Activated CD8-positive, alpha-beta T cell treated with anti-CD3 and anti-CD28 coated beads for 36 hours (primary cell): ENCODE measurements at places on chromosomes 2 and 18. TPM values are rescaled to one million over a fixed set of nuclear protein-coding genes. Genes with fewer than 3 reads are reported as not detected.

- H3K27me3 ChIP-seq, result no peaks in the 10 kb centered on the region
- no peaks in the 10 kb centered on the region for H3K36me3 ChIP-seq
- H3K4me3 ChIP-seq, result no peak overlapping the region
- no peak for DNase-seq
- no peak overlapping the region for H3K27ac ChIP-seq
Measured at GRCh38 chr18:25518716-25519053, 166.7 kb upstream of the ZNF521 start.

DNA sequence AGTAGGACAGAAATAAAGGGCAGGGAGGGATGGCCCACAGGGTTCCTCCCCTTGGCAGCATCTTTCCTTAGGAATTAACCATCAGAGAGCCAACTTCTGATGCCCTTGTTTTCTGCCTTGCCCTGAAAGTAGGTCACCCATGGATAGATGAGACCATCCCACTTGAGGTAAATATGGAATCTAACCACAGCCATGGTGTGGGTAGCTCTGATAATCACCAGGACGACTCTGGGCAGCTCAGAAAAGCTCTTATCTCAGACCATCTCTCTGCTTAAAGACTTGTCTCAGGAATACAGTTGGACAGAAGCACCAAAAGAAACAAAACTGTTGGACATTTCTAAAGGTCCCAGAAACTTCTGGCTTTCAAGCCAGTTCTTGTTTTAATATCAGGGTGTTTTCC lies 101.4 kb upstream of the CELF4 start:
- no peak overlapping the region for H3K27ac ChIP-seq
- no peaks in the 10 kb centered on the region for H3K36me3 ChIP-seq
- H3K4me3 ChIP-seq, result no peak overlapping the region
- H3K27me3 ChIP-seq, result no peaks in the 10 kb centered on the region
- no peak for DNase-seq

DNA sequence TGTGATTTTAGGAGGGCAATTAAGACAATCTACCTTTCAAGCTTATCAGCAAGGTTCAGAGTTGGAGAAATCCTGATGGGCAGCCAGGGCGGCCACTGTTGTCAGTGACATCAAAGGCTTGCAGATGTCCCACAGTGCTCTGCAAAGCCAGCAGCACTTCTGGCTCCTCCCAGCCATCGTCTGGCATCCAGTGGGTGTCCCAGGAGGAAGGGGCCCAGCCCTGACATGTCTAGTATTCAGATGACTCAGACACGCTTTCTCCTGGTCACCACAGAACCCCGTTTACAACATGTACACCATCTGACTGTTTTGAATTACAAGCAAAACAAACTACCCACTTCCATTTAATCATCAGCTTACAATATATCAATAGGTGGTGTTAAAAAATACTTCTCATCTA lies 61.4 kb downstream of the CYRIA start:
- H3K36me3 ChIP-seq, result no peaks in the 10 kb centered on the region
- peaks cover 3% of the 10 kb centered on the region for H3K4me1 ChIP-seq
- no peak for DNase-seq
- H3K27ac ChIP-seq, result no peak overlapping the region
- no peak overlapping the region for H3K4me3 ChIP-seq

DNA sequence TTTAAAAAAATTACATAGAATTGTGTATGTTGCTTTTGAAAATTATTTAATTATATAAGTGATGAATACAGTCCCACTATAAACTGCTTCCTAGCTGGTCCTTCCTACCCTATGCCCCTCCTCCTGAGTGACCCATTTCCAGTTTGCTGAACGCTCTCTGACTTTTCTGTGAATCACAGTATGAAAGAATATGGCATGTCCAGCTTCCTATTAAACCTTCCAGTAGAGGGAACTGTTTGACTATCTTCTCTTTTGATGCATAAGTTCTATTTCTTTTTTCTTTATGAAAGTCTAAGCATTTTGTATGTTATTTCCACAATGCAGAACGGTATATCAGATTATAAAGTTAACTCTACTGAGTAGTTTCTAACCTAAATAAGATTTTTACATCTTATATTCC lies 41.3 kb downstream of the PSMG2 start:
- H3K27me3 ChIP-seq, result no peaks in the 10 kb centered on the region
- H3K4me1 ChIP-seq, result no peaks in the 10 kb centered on the region
- DNase-seq, result no peak
- H3K36me3 ChIP-seq, result no peaks in the 10 kb centered on the region

The AQP12A gene
- not detected for total RNA-seq

- no peak for DNase-seq
- H3K27me3 ChIP-seq, result no peaks in the 10 kb centered on the region
- H3K4me3 ChIP-seq, result no peak overlapping the region
- H3K36me3 ChIP-seq, result no peaks in the 10 kb centered on the region
- H3K4me1 ChIP-seq, result peaks cover 15% of the 10 kb centered on the region
Measured at GRCh38 chr2:195649629-195650190, 7.3 kb upstream of the SLC39A10 start.

The SP140 gene
- 78.1 TPM for total RNA-seq

DNA sequence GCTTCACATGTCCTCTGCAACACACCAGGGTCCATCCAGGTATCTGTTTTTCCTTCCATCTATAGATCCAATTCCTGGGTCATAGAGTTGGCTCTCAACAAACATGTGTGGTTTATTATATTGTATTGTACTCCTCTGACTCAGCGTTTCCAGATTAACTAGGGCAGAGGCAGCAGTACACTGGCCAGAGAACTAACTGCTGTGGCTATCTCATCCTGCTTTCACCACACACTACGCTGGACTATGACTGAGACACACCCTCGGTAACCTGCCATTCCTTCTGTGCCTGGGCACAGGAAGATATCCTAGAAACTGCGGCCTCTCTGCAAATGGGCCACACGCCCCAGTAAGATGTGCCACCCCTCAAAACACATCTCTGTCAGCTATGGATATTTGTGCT lies 159.8 kb upstream of the STK17B start:
- no peaks in the 10 kb centered on the region for H3K27me3 ChIP-seq
- H3K36me3 ChIP-seq, result no peaks in the 10 kb centered on the region
- peaks cover 7% of the 10 kb centered on the region for H3K4me1 ChIP-seq
- no peak overlapping the region for H3K4me3 ChIP-seq
- H3K27ac ChIP-seq, result no peak overlapping the region
- DNase-seq, result no peak

DNA sequence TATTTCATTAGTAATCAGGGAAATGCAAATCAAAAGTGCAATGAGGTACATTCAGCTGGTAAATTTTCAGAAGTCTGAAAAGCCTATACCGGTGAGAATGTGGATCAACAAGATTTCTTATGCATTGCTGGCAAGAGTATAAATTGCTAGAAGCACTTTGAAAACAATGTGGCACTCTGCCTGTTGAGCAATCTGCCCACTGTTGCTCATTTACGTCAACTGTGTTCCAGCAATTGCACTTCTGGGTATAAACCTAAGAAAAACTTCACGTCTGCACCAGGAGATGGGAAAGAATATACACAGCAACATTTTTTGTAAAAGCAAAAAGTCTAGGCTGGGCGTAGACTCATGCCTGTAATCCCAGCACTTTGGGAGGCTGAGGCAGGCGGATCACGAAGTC lies 40.8 kb downstream of the MTERF4 start:
- DNase-seq, result no peak
- H3K27ac ChIP-seq, result no peak overlapping the region
- H3K4me1 ChIP-seq, result peaks cover 4% of the 10 kb centered on the region
- no peak overlapping the region for H3K4me3 ChIP-seq
- H3K27me3 ChIP-seq, result no peaks in the 10 kb centered on the region
